Transverse colon (tissue), 4 donors: ENCODE measurements at places on chromosomes 4 and X.

DNA sequence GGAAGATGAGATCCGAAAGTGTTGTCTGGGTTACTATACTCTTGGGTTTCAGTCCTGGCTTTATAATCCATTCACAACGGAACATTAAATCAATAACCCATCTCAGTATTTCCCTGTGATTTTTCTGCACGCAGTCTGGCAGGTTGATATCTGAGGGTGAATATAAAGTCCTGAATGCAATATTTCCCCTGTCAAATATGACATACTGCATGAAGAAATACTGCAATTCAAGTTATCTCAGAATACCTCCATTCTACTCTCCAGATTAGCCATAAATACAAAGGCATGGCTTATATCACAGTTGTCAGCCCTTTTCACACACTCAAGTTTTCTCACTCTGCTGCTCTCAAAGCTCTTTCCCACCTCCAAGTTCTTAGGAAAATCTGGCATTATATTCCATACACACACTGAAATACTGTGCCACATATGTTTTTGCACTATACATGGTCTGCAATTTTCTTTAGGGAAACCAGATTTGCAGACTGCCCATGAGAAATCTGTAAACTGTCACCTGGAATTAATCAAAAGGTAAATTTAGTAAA is 64.7 kb downstream of the WDFY3 start:
- DNase-seq, result no peak

GRCh38 chr4:182141061-182141460 is 102.1 kb upstream of the TENM3 start:
- no peak for DNase-seq

GRCh38 chr4:170529748-170530722 is 440.3 kb upstream of the AADAT start:
- DNase-seq, result no peak

GRCh38 chrX:146602246-146602645 is 207.3 kb upstream of the CXorf51B start:
- DNase-seq, result no peak

GRCh38 chrX:127038065-127038464 is 218.5 kb downstream of the PRR32 start:
- no peak for DNase-seq

- no peak for DNase-seq
Measured at GRCh38 chr4:62366939-62367338, 1166.8 kb downstream of the ADGRL3 start.

DNA sequence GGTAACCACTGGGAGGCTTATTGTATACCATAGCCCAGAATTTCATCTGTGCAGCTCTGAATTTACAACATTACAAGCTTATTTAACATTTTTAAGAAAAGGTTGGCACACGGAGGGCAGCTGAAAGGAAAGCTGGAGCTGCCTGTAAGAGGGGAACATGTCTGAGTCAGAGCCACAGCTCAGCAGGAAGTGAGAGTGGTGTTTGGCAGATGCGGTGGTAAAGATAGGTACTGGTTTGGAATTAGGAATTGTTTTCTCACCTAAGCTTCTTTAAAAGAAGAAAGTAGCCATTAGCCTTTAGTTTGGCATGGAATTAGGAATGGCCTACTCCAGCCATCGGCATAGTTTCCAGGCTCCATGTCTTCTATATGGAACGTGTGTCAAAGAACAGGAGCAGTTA is 172.5 kb upstream of the ANXA3 start:
- no peak for DNase-seq

GRCh38 chr4:3231471-3231870 is 17.5 kb upstream of the MSANTD1 start:
- no peak for DNase-seq

DNA sequence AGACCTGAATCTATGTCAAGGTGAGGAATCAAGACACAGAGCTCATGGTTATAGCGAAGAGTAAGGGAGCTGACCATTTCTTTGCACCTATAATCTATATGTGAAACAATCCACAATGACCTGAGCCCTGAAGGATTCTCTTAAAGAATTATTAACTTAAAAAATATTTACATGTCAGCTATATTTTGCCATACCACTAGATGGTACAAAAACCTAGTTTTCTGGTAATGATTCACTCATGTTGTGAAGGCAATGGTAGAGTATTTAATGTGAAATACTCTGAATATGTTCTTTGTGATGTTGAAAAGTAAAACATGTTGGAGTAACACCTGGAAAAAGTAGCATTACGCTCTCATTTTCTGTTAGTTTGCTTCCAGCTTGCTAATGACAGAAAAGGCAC is 40.0 kb downstream of the VGLL1 start:
- no peak for DNase-seq

DNA sequence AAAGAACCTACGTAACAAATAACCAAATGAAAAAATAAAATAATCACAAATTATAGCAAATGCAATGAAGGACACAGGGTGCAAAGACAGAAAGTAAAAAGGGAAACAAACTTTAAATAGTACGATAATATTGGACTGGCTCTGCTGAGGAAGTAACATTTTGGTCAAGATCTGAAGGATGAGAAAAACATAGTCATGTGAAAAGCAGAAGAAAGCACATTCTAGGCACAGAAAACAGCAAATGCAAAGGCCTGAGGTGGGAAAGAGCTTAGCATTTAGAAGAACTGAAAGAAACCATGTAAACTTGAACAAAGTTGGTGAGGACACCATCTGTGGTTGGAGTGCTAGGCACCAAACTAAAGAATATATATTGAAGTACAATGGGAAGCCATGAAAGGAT is 111.2 kb downstream of the PPP3CA start:
- no peak for DNase-seq
